ENCODE measurements at places on chromosomes 5 and 9. TPM values are rescaled to one million over a fixed set of nuclear protein-coding genes. Genes with fewer than 3 reads are reported as not detected.

- peak; percentile 48 for DNase-seq
Observed at GRCh38 chr5:111072949-111073682, 1.6 kb downstream of the TSLP start.

GRCh38 chr5:177982072-177982727 is 13.8 kb downstream of the PROP1 start:
- peak; percentile 40 for DNase-seq

DNA sequence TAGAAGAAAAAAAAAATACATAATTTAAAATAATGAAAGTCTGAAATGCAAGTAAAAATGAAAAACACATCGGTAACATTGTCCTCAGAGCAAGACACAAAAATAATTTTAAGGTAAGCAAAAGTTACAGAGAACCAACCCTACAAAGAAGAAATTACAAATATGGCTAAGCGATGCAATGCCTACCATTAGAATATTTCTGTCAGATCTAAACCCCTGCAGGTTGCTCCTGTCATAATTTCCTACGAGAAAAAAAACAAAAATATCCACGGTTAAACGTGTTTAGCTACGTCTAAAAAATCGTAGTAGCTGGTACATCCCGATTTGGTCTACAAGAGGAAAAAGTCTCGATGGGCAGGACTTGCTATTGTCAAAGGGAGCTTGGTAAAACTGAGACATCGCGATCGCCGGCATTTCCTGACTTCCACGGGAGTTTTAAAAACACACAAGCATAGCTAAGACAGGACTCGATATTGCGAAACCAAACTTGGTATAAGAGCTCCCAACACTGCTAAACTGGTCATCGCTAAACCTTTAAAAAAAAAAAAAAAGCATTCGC is 1.1 kb upstream of the ANXA2R start:
- peak; percentile 37 for DNase-seq

DNA sequence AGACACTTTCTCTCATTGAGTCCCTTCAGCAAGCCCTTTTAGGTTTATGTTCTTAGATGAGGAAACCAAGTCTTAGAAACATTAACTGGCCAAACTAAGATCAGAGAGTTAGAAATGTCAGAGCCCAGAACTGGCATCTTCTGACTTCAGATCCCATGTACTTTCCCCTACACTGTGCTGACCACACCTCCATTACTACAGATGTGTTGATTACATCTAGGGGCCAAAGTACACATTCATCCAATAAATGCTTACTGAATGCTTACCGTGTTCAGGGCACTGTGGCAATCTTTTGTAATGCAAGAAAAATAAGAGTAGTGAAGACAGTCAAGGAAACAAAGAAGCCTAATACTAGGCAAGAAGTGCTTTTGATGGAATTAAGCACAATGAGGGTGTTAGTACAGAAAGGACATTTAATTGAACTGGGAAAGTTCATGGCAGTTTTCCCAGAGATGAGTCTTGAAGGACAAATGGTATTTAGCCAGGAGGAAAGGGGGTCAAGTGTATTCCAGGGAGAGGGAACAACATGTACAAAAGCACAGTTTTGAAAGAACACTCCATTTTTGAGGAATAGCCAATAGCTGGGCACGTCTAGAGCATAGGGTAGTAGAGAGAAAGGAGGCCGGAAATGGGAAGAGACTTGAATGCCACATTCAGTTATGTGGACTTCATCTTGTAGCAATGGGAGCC is 89.7 kb upstream of the CDKN2B start:
- no peak for DNase-seq

Gene S1PR3
- total RNA-seq, result 0.27 TPM

Gene SH3PXD2B
- total RNA-seq, result 1.3 TPM

Gene ENHO
- not detected for total RNA-seq

- no peak for DNase-seq
Observed at GRCh38 chr9:127369428-127369827, 27.5 kb upstream of the SLC2A8 start.

Gene PCDHGA1
- under 0.01 TPM for total RNA-seq

DNA sequence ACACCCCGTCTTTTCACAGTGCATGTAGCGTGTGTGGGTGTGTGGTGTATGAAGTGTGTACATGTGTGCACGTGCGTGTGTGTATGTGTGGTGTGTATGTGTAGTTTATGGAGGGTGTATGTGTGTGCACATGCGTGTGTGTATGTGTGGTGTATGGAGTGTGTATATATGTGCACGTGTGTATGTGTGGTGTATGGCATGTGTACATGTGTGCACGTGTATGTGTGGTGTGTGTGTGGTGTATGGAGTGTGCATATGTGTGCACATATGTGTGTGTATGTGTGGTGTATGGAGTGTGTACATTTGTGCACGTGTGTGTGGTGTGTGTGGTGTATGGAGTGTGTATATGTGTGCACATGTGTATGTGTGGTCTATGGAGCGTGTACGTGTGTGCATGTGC is 13.2 kb downstream of the MYMK start:
- DNase-seq, result no peak

DNA sequence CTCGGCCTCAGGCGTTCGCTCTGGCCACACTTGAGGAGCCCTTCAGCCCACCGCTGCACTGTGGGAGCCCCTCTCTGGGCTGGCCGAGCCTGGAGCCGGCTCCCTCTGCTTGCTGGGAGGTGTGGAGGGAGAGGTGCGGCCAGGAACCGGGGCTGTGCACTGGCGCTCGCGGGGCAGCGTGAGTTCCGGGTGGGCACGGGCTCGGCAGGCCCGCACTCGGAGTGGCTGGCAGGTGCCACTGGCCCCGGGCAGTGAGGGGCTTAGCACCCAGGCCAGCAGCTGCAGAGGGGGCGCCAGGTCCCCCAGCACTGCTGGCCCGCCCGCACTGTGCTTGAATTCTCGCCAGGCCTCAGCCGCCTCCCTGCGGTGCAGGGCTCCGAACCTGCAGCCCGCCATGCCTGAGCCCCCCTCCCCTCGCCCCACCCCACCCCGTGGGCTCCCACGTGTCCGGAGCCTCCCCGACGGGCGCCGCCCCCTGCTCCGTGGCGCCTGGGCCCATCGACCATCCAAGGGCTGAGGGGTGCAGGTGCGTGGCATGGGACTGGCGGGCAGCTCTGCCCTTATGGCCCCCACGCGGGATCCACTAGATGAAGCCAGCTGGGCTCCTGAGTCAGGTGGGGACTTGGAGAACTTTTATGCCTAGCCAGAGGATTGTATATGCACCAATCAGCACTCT is 138.2 kb downstream of the PDZD2 start:
- DNase-seq, result no peak

Gene ENTPD8
- total RNA-seq, result 0.27 TPM

DNA sequence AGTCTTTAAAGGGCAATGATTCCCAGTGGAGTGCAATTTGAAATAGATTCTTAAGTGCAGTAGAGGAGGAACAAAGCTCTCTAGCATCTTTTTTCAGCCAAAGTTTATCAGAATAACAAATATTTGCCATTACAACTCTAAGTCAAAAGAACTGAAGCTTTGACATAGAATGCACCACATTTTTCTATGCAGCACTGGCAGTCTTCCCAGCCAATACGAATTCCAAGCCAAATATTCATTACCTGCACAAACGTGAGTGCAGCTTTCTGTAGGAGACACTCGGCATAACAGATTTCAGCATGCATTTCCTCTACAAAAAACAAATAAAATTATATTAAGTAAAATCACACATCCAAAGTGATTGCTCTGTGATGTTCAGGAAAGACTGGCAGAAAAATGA is 103.4 kb downstream of the TTC39B start:
- no peak for DNase-seq

DNA sequence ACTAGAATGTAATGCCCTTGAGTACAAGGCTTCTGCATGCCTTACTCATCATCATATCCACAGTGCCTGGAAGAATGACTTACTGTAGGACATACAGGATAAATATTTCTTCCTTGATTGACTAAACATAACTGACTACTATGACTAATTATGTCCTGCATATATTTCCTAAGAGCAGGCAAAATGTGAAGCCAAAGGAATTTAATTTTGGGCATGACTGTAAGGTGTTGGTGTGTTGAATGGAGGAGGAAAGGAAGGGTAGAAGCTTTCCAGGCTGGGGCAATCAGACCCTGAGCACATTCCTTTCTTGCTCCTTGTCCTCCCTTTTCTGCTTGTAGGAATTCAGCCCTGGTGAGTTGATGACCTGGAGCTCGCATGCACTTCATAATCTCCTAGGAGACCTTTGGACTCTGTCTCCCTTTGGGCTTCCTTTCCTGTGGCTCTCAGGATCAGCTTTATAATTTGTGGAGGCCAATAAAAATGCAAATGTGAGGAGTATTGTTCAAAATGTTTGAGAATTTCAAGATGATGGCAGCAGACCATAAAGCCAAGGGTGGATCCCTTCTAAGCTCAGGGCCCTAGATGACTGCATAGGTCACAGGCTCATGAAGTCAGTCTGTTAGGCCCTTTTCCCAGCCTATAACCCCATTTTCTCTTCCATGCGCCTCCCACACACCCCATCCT is 174.0 kb downstream of the HMHB1 start:
- no peak for DNase-seq

Gene LRRC26
- total RNA-seq, result 2.2 TPM

DNA sequence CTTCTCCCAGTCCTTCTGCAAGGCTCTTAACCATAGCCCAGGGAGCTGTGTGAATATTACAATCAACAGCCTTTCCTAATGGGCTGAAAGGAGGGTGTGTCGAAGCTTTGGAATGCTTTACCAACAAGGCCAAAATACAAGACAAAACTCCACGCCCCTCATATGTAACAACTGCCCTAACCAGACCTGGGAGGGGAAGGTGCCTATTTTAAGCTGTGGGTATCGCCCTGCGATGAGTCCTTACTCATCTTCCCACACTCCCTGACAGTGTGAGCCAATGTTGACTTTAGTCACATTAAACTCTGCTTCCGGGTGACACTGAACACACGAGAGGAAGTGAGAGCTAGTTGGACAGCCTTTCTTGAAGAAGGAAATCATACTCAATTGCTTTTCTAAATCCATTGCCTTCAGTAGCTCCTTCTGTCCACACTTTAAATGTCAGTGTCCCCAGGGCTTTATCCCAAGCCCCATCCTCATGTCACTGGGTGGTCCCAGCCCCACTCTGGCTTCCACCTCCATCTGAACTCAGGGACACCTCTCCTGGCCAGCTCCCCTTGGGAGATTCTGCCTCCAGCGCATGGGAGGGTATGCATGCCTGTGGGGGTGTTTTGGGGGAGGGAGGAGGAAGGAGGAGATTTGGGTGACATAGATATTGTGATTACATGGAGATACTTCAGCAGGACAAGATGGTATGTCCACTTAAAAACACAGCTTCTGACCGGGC is 6.5 kb upstream of the TBC1D9B start:
- DNase-seq, result no peak

Gene PCDHGA8
- 0.54 TPM for total RNA-seq

Gene DPH7
- 25.0 TPM for total RNA-seq

GRCh38 chr5:110386782-110387181 is 339.7 kb downstream of the TMEM232 start:
- no peak for DNase-seq

Gene CDKN2B
- under 0.01 TPM for total RNA-seq

DNA sequence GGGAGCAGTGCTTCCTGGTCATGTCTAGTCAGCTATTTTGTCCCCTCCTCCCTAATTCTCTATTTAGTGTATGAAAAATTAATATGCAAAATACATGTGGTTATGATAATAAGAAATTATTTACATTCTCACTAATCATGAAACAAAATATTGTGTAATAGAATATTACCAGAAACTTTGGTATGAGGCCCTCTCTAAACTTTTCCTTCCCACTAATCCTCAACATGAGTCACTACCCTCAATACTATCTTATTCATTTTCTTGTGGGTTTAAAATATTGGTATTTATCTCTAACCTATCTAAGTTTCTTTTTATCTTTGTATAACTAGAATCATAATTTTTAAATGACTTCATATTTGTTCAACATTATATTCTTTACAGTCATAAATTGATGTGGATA is 545.9 kb upstream of the PTPRD start:
- no peak for DNase-seq

- no peak for DNase-seq
Observed at GRCh38 chr5:178765753-178766300, 35.4 kb upstream of the ZNF354A start.

- DNase-seq, result no peak
Observed at GRCh38 chr5:82396871-82397514, 118.8 kb upstream of the RPS23 start.

DNA sequence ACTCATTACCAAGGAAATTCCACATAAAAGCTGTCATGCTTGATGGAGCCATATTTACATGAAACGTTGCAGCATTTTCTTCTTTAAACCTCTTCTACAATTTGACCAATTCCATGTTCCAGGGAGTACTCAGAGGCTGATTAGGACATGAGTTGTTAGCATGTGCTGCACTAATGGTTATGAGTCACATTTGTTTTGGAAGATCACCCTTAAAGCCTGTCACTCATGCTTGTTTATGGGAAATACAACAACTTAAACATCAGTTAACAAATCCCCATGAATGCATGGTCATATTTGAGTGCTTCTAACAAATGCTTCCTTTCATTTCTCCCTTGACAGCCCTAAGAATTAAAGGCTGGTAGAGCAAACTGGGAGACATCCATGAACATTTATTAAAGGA is 156.1 kb downstream of the GHR start:
- DNase-seq, result no peak

DNA sequence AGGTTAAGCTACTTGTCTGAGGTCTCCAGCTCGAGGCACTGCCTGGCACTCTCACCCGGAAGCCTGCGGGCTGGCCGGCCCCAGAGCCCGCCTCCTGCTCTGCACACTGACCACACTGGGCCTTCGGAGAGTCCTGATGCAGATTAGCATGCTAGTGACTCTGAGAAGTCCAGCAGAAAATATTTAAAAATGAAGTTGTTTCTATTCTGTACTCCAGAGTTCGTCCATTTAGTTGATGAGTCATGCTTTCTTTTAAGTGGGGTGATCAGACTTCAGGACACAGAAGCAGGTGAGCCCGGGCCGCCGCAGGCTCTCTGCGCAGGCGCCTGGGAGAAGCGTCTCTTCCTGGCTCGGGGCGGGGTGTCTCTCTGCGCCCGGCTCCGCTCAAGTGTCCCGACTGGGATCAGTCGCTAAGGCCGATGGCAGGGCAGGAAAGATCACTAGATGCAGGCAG is 32.5 kb downstream of the FAM240B start:
- DNase-seq, result peak; percentile 18

Gene PCDHGB1
- total RNA-seq, result 0.27 TPM

GRCh38 chr5:59716966-59717500 is 176.5 kb downstream of the PDE4D start:
- no peak for DNase-seq

GRCh38 chr5:11547730-11548129 is 356.5 kb downstream of the CTNND2 start:
- no peak for DNase-seq

DNA sequence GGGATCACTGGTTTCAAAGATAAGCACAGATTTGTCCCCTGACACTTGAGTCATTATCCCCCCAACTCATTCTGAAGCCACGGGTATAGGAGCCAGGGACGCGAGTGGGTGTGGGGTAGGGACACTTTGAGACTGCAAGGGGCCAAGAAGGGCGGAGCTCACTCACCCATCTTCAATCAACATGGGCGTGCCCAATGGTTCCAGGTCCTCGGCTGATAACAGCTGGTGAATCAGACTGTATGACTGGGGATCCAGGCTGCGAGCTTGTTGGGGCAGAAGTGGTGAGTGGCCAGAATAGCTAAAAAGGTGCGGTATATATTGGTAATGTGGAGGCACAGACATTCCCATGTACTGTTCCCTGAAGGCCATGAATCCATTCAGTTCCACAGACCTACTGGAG is 30.7 kb upstream of the NR5A1 start:
- DNase-seq, result no peak

Data from hematopoietic multipotent progenitor cell (in vitro differentiated cells).